ENCODE measurements at places on chromosomes 5 and 9. TPM values are rescaled to one million over a fixed set of nuclear protein-coding genes. Genes with fewer than 3 reads are reported as not detected.

- no peak overlapping the region for H3K4me3 ChIP-seq
- no peaks in the 10 kb centered on the region for H3K4me1 ChIP-seq
- peaks cover 9% of the 10 kb centered on the region for H3K36me3 ChIP-seq
- DNase-seq: no peak
Observed at GRCh38 chr5:177070536-177071191, 16.1 kb upstream of the FGFR4 start.

DNA sequence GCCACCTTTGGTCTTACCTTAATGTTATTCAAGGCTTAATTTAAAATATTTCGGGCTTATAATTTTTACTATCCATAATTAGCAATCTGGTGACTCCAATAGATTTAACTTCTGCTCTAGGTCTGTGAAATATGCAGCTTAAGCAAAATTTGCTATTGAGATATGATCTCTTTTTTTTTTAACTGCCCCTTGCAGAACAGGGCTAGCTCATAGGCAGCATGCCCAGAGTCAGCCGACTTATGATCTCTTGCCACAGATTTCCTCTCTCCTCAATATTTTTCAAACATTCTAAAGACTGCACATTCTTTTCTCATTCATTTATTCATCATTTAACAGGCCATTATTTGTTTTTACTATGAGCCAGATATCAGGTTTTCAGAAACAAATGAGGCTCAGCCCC, 4.5 kb downstream of the TTC23L start:
- H3K36me3 ChIP-seq: no peaks in the 10 kb centered on the region
- H3K27me3 ChIP-seq: no peaks in the 10 kb centered on the region
- no peak overlapping the region for H3K27ac ChIP-seq
- no peak overlapping the region for H3K4me3 ChIP-seq
- DNase-seq: no peak

DNA sequence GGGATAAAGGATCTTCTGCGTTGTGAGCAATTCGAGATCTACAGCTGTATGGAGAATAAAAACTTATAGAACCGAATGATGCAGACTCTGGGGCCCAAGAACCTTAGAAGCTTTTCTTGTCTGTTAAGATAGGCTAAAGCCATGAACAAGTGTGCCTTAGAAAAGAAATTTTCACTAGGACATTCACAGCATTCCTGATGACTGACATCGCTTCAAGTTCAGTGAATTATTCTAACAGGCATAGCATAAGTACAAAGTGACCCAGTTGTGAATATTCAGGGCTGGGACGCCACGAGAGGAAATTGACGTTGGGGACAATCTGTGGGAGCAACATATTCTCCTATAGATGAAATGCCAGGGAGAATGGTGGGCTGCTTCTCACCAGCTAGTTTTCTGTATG, 32.0 kb upstream of the PANK3 start:
- H3K27ac ChIP-seq: no peak overlapping the region
- H3K36me3 ChIP-seq: no peaks in the 10 kb centered on the region
- peaks cover 8% of the 10 kb centered on the region for H3K4me1 ChIP-seq
- no peak for DNase-seq

DNA sequence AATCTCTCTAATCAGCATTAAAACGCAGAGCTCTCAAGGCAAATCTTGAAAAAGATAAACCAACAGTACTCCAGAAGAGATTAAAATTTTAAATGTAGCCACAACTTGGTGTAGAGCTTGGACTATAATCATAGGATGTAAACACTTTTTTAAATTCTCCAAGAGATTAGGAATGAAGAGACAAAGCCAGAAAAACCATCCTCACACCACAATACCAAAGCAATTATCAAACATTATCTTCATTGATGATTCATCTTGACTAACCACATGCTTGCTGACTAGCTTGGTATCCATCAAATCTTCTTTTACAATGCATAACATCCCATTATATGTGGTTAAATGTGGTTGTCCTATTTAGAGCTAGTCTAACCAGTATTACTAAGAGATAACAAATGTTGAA, 815.1 kb downstream of the TLE1 start:
- H3K36me3 ChIP-seq: no peaks in the 10 kb centered on the region
- H3K27me3 ChIP-seq: no peaks in the 10 kb centered on the region
- no peaks in the 10 kb centered on the region for H3K4me1 ChIP-seq

- H3K27ac ChIP-seq: no peak overlapping the region
- no peaks in the 10 kb centered on the region for H3K4me1 ChIP-seq
- no peak for DNase-seq
Observed at GRCh38 chr5:96741891-96742309, 65.8 kb downstream of the ERAP1 start.

GRCh38 chr5:140992828-140993227, 26.6 kb downstream of the PCDHAC2 start:
- no peaks in the 10 kb centered on the region for H3K27me3 ChIP-seq
- H3K4me1 ChIP-seq: no peaks in the 10 kb centered on the region

Gene CDC14B
- total RNA-seq: 7.1 TPM

Gene TLR4
- total RNA-seq: 0.07 TPM

Gene LCP2
- 351 TPM for total RNA-seq
